ENCODE measurements at places on chromosomes 5 and 9. TPM values are rescaled to one million over a fixed set of nuclear protein-coding genes. Genes with fewer than 3 reads are reported as not detected.

Gene HAPLN1
- total RNA-seq, result not detected

Gene DNM1
- 2.4 TPM for total RNA-seq

Gene SEC61B
- 96.2 TPM for total RNA-seq

Gene DPM2
- 44.2 TPM for total RNA-seq

Gene FOXD4L5
- total RNA-seq, result 0.26 TPM

Gene SURF1
- total RNA-seq, result 32.7 TPM

Gene TMOD1
- total RNA-seq, result 3.8 TPM

Gene CXCL14
- total RNA-seq, result not detected

Gene GLDC
- 1.2 TPM for total RNA-seq

Gene HRH2
- total RNA-seq, result 18.4 TPM

DNA sequence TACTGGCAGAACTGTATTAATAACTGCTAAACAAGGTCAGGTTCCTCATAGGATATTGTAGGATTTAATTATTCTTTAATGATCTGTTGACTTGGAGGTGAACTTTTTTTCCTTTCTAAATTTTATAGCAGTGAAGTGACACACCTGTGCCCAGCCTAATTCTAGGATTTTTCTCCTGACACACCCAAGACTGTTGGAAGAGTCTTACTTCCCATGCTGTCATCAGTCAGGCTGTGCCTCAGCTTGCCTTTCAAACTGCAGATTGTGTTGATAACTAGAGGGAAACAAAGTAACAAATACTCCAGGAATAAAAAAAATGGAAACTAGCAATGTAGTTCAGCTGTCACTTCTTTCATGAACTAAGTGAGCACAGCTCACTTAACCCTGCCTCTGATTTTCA is 22.0 kb downstream of the OTULIN start:
- DNase-seq, result no peak

DNA sequence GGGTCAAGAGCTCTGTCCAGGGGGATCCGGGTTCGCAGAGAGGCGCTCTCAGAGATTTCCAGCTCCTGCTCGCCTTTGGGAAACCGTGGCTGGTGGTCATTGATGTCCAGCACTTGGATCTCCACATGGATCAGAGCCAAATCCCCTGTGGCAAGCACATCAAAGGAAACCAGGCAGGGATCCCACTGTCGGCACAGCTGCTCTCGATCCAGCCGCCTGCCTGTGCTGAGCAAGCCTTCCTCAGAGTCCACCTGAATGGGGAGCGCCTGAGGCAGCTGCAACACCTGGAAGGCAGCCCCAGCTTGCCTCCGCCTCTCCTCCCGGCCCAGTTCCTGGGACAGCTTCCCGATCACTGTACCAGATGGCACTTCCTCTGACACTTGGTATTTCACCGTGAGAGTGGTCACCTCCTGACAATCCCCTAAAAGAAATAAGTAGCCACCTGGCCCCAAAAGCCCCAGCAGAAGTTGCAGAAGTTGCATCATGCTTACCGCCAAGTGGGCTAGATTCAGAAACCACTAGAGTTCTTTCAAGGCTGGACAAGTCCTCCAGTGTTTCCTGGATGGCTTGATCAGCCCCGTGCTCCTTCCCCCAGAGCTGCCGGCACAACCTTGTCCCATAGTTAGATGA is 520 bp downstream of the PCDH12 start:
- DNase-seq, result no peak

DNA sequence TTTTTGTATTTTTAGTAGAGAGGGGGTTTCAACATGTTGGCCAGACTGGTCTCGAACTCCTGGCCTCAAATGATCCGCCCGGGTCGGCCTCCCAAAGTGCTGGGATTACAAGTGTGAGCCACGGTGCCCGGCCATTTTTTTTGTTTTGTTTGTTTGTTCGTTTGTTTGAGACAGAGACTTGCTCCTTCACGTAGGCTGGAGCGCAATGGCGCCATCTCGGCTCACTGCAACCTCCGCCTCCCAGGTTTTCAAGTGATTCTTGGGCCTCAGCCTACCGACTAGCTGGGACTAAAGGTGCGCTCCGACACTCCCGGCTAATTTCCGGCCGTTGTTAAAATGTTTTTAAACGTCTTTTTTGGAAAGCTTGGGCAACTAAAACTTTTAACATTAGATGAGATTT is 54.0 kb downstream of the SHOC1 start:
- DNase-seq, result no peak

- no peak for DNase-seq
Observed at GRCh38 chr5:33601881-33602280, 161.1 kb downstream of the TARS1 start.

DNA sequence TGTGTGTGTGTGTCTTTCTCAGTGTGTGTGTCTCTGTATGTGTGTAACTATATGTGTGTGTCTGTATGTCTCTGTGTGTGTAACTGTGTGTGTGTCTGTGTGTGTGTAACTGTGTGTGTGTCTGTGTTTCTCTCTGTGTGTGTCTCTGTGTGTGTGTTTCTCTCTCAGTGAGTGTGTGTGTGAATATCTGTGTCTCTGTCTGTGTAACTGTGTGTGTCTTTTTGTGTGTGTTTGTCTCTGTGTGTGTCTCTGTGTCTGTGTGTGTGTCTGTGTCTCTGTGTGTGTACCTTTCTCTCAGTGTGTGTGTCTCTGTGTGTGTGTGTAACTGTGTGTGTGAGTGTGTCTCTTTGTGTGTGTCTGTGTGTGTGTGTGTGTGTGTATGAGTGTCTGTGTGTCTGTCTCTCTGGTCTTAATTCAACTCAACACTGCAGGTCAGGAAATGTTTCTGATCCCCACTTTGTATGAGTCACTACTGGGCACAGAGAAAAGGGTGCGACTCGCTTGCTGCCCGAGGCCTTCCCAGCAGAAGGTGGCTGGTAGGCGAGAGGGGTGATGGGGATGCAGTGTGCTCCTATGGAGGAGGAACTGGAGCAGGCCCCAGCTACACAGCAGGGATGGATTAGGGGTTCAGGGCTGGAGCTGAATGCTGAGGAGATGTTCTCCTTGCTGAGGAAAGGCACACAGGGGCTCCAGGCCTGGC is 52.1 kb downstream of the NSG2 start:
- DNase-seq, result no peak

GRCh38 chr5:115170134-115170928 is 623 bp upstream of the TRIM36 start:
- DNase-seq, result no peak

- DNase-seq, result no peak
Observed at GRCh38 chr5:56812110-56812509, 3.2 kb upstream of the MAP3K1 start.

- DNase-seq, result no peak
Observed at GRCh38 chr9:29118555-29118954, 1545.3 kb upstream of the C9orf72 start.

DNA sequence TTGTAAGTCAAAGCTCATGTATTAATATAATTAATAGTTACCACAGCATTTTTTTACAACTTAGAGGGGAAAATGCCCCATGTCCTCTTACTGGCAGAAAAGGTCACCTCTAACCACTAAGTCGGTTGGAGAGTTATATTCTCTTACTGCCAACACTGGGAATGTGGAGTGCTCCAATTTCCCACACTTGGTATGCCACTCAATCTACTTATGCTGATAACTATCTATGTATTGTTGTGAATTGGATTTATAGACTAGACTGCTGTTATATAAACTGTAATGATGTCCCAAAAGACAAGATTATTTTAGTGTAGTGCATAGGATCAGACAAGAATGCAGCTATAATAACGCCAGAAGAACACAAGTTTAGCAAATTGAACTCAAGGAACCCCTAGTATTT is 2385.2 kb upstream of the C9orf72 start:
- DNase-seq, result no peak

DNA sequence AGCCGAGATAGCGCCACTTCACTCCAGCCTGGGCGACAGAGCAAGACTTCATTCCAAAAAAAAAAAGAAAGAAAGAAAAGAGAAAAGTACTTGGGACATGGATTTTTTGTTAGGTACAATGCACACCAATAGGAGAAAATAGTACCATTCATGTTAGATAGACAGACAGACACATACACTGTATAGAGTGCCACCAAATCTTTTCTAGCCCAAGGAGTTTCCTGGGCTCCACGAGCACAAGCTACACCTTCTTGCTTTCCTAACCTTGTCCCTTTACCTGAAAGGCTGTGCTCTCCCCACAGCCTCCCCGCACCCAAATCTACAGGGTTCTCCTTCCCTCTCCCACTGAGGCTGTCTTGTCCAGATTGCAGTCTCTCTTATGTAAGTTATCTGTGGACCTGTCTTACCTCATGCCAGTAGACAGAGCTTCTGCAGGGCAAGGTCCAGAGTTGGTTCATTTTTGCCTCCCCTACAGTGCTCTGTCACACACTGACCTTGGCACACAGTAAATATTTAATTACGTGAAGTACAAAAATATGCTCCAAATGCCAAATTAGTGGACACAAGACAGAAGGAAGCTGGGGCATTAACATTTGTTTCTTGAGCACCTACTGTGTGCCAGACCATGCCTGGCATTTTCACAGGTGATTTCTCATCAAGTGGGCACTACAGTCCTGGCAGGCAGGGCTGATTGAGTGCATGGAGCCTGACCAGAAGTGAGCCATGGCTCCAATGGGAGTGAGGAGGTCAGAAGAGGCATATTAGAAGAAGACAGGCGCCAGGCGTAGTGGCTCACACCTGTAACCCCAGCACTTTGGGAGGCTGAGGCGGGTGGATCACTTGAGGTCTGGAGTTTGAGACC is 5.9 kb downstream of the ALAD start:
- DNase-seq, result no peak

DNA sequence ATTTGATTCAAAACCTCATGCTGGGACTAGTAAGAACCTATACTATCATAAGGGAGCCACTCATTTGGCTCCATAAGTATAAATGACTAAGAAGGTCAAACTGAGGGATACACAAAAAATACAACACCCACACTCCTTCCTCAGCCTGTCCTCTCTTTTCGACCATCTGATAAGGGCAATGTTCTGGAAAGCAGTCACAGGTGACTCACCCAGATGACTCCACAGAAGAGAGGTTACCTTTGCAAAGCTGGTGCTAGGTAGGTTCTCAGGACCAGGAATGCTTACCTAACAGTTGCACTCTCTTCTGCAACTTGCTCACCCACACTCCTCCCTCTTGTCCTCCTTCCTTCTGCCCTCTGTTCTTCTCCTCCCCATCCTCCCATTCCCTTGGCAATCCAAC is 32.9 kb downstream of the LHFPL2 start:
- no peak for DNase-seq

- DNase-seq, result no peak
Observed at GRCh38 chr5:111783537-111783936, 26.5 kb upstream of the NREP start.

DNA sequence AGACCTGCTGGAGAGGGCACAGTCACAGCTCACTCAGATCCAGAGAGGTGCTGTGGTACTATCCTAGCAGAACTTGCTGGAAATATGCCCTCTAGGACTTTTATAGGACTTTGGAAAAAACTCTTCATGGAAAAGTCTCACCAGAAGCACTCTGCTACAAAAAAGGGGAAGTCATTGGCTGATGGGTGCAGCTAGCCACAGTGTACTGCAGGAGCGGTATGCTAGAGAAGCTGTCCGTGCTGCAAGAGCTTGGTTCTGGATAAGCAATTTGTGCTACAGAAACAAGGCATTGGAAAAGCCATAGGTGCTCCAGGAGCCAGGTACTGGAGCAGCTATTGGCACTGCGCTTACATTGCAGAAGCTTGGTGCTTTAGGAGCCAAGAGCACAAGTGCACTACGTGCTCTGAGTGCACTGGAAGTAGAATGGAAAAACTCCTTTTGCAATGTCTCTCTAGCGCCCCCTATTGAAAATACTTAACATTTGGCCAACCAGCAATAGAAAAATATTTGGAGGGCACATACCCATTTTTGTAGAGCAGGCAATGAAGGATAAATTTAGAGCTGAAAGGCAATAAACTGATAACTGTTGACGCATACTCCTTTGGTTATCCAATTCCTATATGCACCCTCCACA is 83.4 kb downstream of the MEGF10 start:
- no peak for DNase-seq

DNA sequence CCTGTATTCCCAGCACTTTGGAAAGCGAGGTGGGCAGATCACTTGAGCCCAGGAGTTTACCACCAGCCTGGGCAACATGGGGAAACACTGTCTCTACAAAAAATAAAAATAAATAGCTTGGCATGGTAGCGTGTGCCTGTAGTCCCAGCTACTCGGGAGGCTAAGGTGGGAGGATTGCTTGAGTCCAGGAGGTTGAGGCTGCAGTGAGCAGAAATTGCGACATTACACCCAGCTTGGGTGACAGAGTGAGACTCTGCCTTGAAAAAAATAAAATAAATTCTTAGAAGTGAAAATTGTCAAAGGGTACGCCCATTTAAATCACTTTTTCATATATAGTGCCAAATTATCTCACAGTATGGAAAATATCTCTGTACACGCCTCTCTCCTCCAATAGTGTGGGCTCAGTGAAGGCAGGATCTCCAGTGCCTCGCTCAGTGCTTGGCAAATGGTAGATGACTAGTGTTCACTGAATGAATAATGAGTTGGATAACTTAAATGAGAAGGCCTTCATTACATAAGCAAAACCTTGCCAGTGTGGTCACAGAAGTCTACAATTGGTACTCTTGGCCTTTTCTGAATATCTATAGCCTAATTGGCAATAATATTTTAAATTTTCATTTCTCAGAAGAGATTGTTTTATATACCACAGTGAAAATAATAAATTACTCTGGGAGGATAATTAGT is 9.4 kb upstream of the CCL28 start:
- no peak for DNase-seq

DNA sequence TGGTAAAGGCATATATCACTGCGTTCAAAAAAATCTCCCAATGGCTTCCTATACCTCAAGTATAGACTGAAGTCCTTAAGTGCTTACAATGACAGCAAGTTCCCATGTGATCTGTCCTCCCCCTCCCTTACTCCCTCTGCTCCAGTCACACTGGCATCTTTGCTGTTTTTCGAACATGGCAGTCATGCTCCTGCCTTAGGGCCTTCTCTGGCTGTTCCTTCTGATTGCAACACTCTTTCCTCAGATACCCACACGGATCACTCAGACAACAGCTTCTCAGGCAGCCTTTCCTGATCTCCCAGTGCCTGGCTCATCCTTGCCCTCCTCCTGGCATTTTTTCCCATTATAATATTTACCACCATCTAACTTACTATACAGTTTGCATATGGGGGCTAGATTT is 232.8 kb downstream of the ARHGEF28 start:
- no peak for DNase-seq

DNA sequence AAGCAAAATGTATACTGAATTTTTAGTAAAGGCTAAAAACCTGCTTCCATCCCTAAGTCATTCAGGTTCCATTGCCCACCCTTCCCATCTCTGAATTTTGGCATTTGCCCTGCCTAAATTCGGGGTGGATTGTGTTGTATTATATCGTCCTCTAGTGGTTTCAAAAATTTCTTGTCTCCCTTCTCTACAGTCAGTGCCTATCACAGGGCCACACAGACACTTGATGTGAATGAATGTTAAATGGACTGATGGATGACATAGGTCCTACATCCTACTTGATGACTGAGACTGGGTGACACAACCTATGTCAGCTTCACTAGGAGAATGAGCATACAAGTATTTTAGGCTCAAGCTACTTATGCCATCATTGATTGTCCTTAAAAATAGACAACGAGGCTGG is 45.6 kb upstream of the SLC30A5 start:
- no peak for DNase-seq

- no peak for DNase-seq
Observed at GRCh38 chr5:175573493-175574269, 84.2 kb upstream of the HRH2 start.

GRCh38 chr9:70382046-70382708 is 32.3 kb downstream of the KLF9 start:
- no peak for DNase-seq
